ENCODE measurements at places on chromosomes 3 and 15.

GRCh38 chr3:134464689-134465365 lies 21.0 kb downstream of the ANAPC13 start:
- no peak for DNase-seq

GRCh38 chr3:25665315-25666280 lies 891 bp upstream of the TOP2B start:
- DNase-seq, result no peak

DNA sequence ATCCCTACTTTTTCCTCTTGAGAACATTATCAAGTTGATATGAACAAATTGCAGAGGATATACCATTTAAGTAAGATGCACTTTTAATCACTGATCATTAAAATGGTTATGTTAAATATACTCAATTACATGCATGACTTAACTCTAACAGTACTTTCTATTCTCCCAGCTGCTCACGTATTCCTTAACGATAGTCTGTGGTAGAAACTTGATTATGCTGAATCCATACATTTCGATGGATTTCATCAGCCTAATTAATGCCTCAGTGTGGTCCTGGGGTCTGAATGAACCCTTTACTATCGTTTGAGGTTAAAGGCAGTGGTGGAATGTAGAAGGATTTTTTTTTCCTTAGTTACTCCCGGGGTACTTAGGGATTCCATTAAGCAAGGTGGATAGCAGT lies 18.6 kb downstream of the SOX2 start:
- no peak for DNase-seq

- DNase-seq, result no peak
Measured at GRCh38 chr3:59677747-59678702, 628.2 kb upstream of the CFAP20DC start.

GRCh38 chr15:99014803-99015697 lies 7.5 kb upstream of the PGPEP1L start:
- DNase-seq, result peak; percentile 78

DNA sequence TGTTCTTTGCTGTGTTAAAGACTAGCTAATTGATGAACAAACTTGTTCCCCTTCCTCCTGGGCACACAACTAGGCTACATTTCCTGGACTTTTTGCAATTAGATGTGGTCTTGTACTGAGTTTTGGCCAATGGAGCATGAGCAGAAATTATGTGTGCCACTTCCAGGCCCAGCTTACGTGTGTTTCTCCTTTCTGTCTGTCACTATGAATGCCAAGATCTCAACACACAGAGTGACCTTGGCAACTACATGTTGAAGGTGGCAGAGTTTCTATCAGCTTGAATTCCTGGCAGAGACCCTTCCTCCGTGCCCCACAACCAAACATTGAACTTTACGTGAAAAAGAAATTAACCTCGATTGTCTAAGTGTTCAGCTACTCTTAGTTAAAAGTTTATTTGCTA lies 81.7 kb upstream of the PIAS1 start:
- no peak for DNase-seq

- DNase-seq, result peak; percentile 50
Measured at GRCh38 chr15:97502038-97502437, 458.5 kb upstream of the ARRDC4 start.

- peak; percentile 58 for DNase-seq
Measured at GRCh38 chr3:171991166-171991565, 48.2 kb upstream of the FNDC3B start.

DNA sequence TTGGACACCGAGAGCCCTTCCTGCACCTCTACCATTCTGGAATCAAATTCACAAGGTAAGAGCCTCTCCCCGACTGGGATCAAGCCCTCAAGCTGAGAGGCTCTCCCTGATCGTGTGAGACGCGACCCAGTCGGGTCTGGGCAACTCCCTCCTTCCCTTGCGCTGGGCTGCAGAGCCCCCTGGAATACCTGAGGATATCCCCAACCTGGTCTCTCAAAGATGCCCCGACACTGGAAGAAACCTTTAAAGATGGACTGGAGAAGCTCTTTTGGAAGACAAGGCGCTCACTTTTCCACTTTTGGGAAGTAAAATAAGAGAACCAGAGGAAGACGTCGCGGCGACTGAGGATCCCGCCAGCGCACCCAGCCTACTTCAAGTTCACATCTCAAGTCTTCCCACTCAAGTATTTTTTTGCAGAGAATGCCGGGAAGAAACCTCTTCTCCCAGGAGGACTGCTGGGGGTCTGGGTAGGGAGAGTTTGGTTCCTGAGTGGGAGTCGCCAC lies 33.8 kb downstream of the ZIC4 start:
- no peak for DNase-seq

DNA sequence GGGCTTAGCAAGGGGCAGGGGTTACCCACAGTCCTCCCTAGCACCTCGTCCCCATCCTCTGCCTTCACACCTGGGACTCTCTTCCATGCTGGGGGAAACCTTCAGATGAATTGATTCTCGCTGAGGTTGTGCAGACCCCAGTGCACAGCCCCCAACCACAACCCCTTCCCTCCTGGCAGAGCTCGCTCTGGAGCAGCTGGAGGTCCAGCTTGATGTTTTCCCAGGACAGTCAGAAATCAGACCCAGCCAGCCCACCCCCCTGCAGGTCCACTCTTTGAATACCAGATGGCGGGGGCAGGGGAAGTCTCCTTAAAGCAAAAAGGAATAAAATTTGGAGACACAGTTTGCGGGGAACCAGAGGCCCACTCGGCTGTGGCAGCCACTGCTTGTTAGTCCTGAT lies 234.4 kb downstream of the XXYLT1 start:
- DNase-seq, result no peak

DNA sequence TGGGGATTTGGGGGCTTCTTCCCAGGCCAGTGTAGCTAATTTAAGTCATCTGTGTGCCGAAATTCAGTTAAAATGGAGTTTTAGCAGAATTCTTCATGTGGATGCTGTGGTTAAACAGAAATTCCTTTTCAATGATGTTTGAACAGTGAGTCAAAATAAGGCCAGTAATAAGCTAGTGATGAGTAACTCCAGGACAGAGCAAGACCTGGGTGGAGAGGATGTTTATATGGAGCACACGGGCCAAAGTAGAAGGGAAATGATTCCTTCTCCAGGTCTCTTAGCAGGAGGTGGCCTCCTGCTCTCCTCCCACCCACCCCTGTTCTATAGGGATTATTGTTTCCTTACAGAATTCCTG lies 31.9 kb upstream of the UACA start:
- DNase-seq, result peak; percentile 97

- no peak for DNase-seq
Measured at GRCh38 chr3:71566776-71567175, 16.8 kb downstream of the FOXP1 start.

DNA sequence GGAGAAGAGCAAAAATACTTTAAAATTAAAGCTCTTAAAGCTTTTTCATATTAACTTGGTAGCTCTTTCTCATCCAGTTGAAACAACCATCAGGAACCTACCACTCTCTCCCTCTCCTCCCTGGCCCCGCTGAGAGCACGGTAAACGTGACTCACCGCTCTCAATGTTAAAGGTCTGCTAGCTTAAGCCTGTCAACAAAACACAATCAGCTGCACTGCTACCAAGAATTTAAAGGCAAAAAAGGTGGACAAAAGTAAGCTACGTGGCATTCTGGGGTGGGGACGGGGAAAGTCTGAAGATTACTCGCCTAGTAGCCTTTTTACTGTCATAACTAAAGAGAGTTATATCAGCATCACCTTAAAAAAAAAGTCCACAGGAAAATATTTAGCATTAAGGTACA lies 8.4 kb upstream of the GP5 start:
- DNase-seq, result peak; percentile 74

DNA sequence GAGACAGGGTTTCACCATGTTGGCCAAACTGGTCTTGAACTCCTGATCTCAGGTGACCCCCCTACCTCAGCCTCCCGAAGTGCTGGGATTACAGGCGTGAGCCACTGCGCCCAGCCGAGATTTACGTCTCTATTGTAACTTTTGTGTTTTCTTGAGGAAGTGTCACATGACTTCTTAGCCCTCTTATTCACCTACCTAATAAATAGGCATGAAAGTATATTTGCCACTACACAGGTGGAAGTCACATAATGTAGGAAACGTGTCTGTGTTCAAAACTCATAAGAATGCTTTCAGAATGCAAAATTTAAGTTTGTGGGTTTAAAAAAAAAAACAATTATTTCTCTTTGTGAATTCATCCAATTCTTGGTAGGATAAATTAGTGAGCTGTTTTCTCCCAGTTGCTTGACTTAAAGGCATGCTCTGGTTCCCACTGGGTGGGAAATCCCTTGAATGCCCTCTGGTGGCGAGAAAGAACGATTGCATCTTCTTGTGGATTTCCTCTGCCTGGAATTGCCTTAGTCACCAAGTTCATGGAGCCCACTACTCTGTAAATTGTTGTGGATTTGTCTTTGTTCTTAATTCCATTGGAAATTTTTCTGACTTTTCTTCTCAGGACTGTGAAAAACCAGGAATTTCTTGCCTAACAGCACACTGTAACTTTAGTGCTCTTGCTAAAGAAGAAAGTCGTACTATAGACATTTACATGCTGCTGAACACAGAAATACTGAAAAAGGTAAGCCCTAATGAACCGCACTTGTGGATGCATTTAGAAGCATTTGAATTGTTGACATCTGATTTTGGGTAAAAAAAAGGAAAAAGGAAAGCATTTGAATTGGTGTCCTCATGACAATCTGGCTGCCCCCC lies 82.2 kb upstream of the CTDSPL start:
- DNase-seq, result peak; percentile 81

DNA sequence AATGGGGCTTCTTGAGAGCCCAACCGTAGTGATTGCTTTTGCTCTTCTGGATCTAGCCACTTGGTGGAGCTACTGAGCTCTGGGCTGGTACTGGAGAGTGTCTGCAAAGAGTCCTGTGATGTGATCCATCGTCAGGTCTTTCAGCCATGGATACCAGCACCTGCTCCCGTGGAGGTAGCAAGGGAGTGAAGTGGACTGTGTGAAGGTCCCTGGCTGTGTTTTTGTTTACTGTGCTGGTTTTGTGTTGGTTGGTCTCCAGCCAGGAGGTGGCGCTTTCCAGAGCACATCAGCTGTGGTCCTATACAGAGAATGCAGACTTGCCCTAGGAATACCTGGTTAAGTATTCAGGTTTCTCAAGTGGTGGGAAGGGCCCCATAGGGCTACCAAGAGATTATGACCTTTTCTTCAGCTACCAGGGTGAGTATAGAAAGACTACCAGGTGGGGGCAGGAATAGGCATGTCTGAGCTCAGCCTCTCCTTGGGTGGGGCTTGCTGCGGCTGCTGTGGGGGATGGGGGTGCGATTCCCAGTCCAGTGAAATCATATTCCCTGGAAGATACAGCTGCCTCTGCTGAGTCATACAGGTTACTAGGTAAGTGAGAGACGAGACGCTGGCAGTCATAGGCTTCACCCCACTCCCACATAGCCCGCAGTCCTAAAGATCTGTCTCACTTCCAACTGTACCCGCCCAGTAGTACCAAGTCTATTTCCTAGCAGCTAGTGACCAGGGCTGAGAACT lies 733.7 kb downstream of the ZNF385D start:
- no peak for DNase-seq

DNA sequence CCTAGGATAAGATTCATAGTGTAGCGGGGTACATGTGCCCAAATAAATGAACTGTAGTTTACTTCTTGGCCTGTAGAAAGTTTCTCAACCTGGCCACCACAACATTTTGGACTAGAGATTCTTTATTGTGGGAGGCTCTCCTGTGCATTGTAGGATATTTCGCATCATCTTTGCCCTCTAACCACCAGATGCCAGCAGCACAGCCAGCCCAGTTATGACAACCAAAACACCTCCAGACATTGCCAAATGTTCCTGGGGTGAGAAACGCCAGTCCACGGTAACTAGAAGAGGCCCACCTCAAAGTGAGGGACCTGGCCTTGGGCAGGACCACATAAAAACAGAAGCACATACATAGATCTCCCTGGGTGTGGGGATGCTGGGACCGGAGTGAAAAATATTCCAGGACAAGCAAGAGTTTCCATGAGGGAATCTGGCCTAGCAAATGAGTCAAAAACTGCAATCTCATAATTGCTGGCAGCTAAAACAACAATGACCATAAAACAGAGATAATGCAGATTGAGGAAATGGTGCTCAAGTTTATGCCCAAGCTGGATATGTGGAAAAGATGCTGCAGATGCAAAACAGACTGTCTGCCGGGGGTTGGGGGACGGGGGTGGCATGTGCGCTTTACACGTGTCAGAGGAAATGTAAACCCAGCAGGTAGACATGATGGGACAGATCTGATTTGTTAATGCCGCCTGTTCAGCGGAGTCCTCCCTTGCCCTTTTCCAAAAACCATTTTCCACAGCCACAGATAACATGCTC lies 39.7 kb downstream of the ARHGEF3 start:
- DNase-seq, result peak; percentile 43

DNA sequence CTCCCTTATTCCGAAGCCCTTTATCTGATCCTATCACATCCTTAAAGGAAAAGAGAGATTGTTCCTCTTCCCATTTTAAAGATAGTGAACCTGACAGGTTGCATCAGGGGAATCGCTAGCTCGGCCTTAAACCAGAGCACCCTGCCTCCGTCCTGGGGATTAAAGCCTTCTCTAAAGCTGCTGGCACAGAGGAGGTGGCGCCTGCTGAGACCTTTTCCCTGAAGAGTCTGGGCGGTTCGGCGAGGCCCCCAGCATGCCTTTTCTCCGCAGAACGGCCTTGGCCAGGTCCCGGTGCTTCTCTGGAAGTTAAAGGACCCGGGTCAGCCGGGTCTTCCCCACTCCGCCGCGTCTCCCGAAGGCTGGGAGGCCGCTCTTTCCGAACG lies 593 bp downstream of the FAM219B start:
- peak; percentile 56 for DNase-seq

GRCh38 chr3:46464326-46465195 lies at the start of gene LTF:
TSS of gene LTF (minus strand) at chr3:46464905. CDS start at chr3:46464867, 38 bp downstream.
- no peak for DNase-seq

GRCh38 chr3:167602041-167602440 lies 51.7 kb downstream of the WDR49 start:
- no peak for DNase-seq

DNA sequence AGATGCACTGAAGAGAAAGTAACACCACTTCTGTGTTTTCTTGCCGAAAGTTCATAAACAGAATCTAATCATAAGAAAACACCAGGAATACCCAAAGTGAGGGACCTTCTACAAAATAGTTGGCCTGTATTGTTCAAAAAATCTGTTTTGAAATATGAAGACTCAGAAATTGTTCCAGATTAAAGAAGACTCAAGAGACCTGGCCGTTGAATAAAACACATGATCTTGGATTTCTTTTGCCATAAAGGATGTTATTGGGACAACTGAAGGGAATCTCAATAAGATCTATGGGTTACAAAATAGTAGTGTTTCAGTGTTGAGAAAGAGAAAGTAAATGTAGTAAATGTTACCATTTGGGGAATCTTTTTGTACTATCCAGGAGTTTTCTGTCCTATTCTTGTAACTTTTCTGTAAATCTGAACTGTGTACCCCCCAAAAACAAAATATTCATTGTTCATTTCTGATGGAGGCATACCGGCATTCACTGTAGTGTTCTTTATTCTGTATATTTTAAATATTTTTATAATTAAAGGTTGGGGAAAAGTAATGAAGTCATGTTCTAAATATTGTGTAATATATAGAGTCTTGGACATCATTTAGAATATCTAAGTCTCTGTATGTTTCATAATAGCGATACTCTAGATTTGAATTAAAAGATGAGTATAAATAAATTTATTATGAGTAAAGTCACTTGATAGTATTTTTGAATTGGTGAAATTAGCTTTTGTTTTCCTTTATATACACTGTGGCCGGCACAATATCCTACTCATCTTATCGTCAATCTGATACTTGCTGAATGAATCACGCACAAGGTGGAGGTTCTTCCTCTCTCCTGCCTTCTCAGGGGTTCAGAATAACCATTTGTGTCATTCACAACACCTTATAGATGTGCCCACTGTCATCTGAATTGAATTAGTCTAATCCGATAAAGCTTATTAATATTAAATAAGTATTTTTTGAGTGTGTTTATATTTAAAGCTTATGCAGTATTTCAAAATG lies 66.7 kb downstream of the TRAK1 start:
- no peak for DNase-seq

Measured in mesenchymal stem cell (in vitro differentiated cells and primary cell).